NCI-H1105 treated with DMSO at 0.1 percent for 48 hours (cell line): ENCODE measurements at places on chromosomes 5 and 9.

DNA sequence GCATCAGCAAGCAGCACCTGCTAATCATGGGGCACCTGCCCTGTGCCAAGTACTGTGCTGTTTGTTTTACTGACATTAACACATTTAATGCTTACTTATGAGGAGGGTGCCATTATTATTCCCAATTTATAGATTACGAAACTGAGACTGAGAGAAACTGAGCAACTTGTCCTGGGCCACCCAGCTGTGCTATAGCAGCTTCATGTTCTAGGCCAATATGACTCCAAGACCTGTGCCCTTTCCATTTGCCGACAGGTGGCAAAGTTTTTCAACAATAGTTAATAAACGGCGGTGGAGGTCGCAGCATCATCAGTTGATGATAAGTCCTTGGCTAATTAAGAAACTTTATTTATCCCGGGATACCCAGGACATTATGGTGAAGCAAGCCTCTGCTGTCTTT is 55.4 kb downstream of the TIMD4 start:
- DNase-seq: no peak

DNA sequence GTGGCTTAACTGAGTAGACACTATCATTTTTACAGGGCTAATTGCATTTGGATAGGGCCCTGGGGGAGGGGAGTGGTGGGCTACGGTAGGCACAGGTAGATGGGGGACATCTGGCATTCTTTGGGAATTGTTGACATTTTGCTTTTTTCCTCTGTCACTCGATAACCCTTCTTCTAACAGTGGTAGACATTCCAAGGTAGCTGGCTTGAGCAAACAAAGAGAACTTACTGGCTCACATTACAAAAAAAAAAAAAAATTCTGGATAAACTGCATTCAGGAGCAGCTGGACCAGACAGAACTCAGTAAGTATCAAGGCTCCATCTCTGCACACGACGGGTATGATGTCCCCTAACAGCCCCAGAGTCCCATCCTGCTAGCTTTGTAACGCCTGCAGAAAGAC is 585.2 kb downstream of the ZNF608 start:
- no peak for DNase-seq

DNA sequence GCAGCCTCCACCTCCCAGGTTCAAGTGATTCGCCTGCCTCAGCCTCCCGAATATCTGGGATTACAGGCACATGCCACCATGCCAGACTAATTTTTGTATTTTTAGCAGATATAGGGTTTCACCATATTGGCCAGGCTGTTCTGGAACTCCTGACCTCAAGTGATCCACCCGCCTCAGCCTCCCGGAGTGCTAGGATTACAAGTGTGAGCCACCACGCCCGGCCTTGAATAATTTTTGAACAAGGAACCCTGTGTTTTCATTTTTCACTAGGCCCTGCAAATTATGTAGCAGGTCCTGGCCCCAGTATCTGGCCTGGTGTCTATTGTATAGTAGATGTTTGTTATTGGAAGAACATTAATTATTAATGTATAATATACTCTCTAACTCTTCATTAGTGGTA is 140.7 kb downstream of the PIK3R1 start:
- no peak for DNase-seq

DNA sequence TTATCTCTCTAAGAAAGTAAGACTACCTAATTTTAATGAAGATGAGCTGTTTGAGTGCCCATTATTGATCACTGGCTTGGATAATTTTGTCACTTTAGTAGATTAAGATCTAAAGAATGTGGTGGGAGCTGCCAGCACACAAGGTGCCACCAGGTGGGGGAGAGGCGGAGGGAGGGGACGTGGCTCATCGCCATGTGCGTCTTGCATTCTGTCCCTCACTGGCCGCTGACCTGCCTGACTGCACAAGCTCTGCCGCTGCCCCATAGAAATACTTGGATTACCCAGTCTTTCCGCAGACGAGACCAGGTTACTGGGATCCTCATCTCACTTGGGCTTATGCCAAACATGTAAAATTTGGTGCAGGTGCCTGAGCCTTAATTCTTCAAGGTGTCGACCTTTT is 37.6 kb downstream of the RHOBTB3 start:
- no peak for DNase-seq

- DNase-seq: no peak
Observed at GRCh38 chr5:120789918-120790317, 325.8 kb downstream of the PRR16 start.

DNA sequence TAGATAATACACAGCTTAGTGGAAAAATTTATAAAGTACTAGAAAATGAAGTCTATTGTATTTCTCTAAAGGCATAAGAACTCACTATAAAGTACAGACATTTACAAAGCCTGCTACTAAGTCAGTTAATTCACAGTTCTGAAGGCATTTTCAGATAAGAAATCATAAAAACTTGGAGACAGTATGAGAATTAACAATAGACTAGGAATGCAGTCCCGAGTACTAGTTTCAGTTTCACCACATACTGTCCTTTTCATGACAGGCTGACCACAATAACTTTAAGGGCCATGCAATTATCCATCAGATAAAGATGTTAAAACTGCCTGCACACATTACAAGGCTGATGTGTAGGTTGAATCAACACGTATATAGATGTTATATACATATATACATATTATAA is 362.6 kb upstream of the SMC2 start:
- DNase-seq: no peak

DNA sequence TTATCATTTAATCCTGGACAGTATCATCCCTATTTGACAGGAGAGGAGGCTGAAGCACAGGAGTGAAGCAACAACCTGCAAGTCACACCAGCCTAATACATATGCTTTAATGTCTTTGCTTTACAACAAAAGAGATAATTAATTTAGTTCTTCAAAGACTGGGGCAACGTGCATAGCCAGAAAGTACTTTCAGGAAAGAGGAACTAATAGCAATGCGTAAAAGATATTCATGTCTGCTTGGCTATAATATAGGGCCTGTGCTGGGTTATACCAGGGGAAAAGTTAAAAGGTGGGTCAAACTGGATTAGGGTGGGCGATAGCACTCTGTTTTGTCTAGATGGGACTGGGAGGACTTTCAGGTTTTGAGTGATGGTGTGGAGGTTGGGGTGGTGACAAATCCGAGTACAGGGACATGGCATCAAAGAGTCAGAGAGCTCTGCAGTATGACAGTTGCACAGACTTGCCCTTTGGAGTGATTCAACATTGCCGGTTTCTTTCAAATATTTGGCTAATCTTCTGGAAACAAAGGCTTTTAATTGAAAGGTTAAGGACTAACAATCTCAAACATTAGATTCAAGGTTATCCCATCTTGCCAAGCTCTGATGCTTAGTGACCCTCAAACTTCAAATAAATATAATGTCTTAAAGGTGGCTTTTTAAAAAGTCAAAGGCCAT is 11.9 kb downstream of the DAB2 start:
- no peak for DNase-seq

- DNase-seq: peak; percentile 36
Observed at GRCh38 chr9:35696520-35697215, 6.9 kb upstream of the TPM2 start.

- no peak for DNase-seq
Observed at GRCh38 chr9:121744002-121744686, 92.7 kb downstream of the DAB2IP start.

GRCh38 chr9:130756037-130756436 is 62.5 kb downstream of the EXOSC2 start:
- no peak for DNase-seq
